ENCODE measurements at places on chromosomes 6 and 20.

DNA sequence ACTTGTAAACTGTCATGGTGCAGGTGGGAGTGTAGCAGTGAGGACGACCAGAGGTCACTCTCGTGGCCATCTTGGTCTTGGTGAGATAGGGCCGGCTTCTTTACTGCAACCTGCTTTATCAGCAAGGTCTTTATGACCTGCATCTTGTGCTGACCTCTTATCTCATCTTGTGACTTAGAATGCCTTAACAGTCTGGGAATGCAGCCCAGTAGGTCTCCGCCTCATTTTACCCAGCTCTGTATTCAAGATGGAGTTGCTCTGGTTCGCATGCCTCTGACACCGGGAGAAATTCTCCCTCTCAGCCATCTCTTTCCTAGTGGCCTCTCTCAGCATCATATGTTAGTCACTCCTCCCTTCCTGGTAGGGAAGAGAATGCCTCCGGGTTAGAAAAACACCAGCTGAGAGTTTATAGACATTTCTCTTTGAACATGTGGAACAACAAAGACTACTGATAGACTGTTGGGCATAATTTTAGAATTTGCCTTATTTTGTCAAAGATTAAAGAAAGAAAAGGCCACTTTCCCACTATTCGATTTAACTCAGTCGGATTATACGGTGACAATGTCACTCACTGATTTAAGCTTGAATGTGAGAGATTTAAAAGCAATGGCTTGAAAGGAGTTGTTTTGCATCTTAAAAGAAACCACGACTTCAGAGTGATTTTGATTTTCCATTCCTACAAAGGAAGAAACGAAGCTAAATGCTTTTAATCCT, 67.9 kb upstream of the SNX9 start:
- no peak for DNase-seq

- no peak for DNase-seq
These were observed 109.5 kb downstream of the SNX5 start for GRCh38 chr20:17859002-17859615.

- no peak for DNase-seq
These were observed 21.0 kb downstream of the MAP3K5 start for GRCh38 chr6:136771306-136771705.

- DNase-seq = peak; percentile 70
These were observed 107.7 kb upstream of the PRND start for GRCh38 chr20:4613718-4614620.

DNA sequence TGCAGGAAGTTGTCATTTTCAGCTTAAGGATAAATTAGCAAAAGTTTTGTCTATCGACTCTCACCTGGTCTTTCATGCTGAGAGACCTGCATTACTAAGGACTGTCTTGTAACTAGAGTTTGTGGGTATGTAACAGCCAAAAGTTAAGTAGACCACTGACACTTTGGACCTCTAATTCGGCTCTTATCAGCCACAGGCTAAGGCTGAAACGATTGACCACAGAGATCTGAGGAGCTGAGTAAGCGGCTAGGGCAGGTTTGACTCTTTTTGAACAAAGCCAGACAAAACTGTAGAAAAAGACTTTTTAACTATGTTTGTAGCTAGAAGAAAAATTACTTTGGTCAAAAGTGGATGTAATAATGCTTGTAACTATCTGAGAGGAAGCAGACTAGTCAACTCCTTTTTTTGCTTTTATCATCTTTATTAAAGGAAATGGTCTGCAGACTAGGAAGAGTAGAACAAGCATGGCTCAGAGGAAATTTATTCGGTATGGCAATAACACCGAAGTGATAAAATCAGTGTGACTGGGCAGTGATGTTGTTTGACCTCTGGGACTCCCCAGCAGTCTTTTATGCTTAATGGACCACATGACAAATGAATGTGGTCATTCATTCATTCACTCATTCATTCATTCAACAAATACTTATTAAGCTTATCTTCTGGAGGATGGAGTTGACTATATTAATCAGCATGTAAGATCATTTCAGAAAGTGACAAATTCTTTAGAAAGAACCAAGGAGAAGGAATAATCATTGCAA, 725.0 kb upstream of the HS3ST5 start:
- DNase-seq = no peak

- no peak for DNase-seq
These were observed 3.2 kb downstream of the NT5E start for GRCh38 chr6:85453052-85453451.

DNA sequence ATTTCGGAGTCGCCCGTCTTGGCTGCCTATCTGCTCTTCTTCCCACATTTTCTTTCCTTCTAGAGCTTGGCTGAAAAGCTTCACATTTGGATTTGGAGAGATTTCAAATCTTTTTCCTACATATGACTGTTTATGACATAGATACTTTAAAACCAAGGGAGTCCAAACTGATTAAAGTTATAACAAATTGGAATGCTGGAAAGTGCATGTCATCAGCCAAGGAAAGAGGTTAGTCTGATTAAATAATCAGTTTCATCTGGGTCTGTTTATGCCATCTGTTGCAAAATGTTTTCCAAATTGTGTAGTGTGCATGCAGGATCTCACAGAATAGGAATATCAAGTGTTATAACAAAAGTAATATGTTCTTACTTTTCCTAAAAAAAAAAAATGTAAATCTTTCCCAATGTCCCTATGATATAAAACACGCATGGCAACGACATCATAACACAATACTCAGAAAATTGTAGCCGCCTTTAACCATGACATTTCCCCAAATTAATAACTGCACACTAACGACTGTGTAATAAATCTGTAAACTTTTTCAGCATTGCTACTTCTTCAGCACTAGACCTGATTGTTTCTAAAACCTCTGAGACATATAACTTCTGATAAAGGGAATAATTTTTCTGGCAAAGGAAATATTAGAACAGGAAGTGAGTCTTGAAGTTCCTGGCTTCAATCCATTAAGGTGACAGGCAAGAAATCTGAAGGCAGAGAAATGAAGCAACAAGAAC, 230.2 kb upstream of the FOXQ1 start:
- DNase-seq = no peak

DNA sequence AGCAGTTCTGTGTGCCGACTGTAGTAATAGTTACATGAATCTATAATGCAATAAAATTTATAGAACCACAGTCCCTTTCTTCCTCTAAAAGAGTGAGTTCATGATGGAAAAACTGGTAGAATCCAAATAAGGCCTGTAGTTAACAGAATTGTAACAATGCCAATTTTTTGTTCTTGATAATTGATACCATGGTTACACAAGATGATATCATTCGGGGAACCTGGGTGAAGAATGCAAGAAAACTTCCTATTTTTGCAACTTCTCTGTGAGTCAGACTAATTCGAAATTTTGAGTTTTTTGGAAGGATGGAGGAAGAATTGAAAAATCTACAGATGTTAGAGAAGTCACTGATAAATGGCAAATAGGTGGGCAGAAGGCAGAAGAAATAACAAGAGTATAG, 381.8 kb downstream of the CDKAL1 start:
- no peak for DNase-seq

GRCh38 chr6:116530436-116530835, 15.0 kb downstream of the TRAPPC3L start:
- DNase-seq = no peak

DNA sequence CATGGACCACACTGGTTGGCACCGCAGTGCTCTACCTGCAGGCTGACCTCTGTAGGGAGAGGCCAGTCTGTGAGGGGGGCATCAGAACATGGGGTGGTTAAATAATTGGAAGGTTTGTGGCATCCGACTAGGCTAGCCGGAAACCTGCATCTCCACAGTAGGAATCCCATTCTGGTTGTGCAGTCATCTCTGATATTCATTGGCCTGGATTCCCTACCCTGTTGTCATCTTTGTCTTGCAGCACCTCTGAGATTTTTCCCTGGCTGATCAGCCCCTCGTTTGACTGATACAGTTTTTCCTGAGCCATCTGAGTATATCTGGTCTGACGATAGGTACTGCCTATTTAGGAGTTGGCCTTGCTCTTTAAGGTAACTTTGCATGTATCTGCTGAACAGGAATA, 259.4 kb downstream of the TMEM242 start:
- DNase-seq = no peak

- DNase-seq = peak; percentile 79
These were observed 8.5 kb downstream of the TPD52L2 start for GRCh38 chr20:63873477-63873971.

GRCh38 chr6:70166088-70166958, 136.6 kb downstream of the COL9A1 start:
- no peak for DNase-seq

DNA sequence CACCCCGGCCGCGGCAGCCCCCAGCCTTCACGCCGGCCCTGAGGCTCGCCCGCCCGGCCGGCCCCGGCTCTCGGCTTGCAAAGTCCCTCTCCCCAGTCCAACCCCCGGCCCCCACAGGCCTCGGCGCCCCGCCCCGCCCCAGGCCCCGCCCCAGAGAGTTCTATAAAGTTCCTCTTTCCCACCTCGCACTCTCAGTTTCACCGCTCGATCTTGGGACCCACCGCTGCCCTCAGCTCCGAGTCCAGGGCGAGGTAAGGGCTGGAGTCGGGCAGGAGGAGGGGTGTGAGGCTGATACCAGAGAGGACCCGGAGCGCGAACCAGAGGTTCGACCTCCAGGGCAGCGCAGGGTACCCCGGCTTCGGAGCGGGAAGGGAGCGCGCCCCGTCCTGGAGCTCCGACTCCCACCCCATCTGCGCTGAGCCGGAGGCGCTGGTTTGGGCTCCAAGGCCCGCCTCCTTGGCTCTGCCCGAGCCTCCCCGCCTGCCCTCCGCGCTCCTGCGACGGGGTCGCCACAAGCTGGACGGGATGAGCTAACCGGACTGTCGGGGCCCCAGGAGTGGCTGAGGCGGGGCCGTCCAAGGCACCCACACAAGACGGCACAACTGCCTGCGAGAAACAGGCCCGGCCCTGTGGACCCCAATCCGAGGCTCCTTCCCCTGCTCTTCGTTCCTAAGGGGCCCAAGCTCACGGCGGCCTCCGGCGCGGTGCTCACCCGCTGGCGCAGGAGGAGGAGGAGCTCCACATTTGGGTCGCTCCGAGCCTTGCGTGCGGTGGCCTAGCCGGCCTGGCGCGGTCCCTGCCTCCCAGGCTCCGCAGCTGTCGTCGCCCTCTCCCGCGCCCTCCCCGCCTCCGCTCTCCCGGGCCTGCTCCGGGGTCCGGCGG, at the start of gene IRF4:
TSS of gene IRF4 (plus strand) at position 194 of the 882 bp plus-strand sequence. CDS start 1,401 bp downstream, outside the sequence.
- DNase-seq = peak; percentile 68

DNA sequence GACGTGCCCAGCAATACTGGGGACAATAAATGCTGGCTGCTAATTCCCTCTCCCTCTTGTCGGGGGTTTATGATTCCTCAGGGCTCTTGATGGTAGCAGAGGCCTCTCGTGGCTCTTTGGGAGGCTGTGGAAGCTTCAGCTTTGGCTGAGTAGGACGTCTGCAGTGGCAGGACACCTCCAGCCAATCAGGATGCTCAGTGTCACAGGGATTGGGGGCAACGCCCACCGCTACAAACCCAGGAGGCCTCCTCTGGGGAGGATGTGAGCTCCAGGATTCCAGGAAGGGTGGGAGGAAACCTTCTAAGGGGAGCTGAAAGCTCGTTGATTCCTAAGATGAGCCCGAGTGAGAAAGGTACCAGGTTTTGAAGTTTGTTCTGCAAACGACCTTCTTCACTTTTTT, 19.4 kb downstream of the RSPO4 start:
- DNase-seq = no peak

Measured in Right ventricle myocardium inferior (tissue), 1 donor.